ENCODE measurements at places on chromosomes 3 and 15.

- DNase-seq: no peak
Measured at GRCh38 chr3:99396651-99397275, 241.6 kb upstream of the COL8A1 start.

DNA sequence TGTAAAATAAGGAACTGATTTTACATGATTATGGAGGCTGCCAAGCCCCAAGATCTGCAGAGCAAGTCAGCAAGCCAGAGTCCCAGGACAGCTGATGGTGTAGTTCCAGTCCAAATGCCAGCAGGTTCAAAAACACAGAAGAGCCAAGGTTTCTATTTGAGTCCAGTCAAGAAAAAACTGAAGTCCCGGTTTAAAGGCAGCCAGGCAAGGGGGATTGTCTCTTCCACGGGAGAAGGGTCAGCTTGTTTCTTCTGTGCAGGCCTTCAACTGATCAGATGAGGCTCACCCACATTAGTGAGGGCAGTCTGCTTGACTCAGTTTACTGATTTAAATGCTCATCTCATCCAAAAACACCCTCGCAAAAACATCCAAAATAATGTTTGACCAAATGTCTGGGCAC is 246.2 kb downstream of the PLCL2 start:
- DNase-seq: no peak

DNA sequence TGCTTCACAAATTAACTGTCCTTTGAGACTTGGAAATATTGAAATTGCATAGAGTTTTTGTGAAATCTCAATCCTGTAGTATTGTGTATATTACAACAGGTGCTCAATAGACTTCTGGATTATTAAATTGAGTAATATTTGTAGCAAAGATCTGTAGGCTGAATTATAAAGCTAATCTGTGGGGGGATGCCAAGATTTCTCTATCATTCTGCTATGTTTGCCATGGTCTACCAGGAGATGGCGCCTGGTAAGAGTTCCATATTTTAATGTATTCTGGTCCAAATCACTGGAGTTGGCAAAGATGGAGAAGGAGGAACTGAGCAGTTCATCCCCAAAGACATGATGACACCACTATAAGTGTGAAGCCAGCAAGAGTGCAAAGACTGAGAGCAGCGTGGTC is 340.9 kb upstream of the TPRG1 start:
- no peak for DNase-seq

DNA sequence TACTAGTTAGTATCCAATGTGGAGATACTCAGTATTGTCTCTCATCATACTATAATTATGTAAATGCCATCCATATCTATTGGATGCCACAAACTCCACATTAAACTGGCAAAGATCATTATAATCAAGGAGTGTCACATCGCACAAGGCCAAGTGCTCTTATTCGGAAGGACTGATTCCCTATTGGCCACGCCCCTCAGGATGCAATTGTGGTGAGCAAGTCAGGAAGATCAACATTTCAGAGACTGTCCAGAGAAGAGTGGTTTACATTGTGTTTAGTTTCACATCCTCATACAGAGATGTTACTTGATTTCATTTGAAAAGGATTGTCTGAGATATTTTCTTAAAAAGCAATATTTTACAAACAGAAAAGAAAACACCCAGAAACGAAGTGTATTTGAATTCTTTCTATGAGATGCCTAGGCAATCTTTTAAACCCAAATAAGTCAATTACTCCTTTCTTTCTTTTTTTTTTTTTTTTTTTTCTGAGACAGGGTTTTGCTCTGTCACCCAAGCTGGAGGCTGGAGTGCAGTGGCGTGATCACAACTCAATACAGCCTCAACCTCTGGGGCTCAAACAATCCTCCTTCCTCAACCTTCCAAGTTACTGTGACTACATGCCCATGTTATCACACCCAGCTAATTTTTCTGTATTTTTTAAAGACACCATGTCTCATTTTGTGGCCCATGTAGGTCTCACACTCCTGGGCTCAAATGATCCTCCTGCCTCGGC is 369.1 kb downstream of the RBMS3 start:
- DNase-seq: peak; percentile 7

- DNase-seq: no peak
Measured at GRCh38 chr3:135891121-135891520, 74.4 kb upstream of the PPP2R3A start.

DNA sequence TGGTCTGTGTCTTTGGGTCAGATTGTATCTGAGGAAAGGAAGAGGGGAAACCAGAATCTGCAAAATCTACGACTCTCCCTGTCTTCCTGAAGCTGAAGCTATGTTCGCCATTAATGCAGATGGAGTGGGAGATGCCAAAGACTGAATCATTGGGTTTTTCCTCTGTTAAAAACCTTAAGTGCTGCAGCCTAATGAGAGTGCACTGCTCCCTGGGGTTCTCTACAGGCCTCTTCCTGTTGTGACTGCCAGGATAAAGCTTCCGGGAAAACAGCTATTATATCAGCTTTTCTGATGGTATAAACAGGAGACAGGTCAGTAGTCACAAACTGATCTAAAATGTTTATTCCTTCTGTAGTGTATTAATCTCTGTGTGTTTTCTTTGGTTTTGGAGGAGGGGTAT is 24.0 kb downstream of the RMDN3 start:
- DNase-seq: no peak

GRCh38 chr3:131796111-131796510 is 238.7 kb downstream of the CPNE4 start:
- DNase-seq: no peak

GRCh38 chr3:69102384-69102783 is 17.6 kb downstream of the ARL6IP5 start:
- no peak for DNase-seq

DNA sequence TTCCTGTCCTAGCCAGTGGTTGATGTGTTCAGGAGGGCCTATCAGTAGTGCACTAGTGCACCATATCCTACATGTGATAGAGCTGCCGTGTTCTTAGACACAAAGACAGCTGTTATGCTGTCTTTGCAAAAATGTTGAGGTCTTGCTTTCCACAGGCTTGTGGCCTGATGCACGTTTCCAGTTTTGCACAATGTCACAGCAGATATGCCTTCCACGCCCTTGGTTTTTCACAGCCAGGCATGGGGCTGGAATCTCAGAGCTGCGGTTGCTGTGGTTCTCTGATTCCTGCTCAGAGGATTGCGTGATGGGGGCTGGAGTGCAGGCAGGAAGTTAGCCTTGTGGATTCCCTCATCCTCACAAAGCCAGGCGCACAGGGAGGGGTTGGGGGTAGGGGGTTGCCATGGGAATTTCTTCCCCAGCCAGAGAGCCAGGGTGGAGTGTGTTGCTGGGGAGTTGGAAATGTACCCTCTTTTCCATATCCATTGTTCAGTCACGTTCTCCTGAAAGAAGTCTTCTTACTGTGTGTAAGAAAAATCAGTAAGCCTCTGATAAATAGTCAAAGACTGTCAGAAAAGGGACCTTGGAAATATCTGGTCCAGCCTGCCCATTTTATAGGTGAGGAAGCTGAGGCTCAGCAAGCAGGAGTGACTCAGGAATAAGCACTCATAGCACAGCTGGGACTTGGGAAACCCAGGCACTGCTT is 79.4 kb downstream of the SMAD3 start:
- DNase-seq: no peak

DNA sequence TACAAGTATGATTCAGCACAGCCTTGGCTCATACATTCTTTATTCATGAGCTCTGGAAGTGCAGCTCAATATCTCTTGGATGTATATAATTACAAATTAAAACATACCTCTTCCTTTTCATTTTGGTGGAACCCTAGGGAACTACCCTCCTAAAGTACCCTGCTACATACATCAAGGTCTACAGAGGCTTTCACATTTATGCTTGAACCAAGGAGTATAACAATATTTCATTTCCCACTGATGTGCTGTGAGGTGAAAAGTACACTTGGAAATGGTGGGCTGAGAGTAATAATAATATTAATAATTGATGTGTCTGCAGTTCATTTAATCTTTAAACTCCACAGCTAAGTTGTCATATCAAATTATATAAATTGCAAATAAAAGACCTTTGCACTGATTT is 142.2 kb upstream of the LRRC3B start:
- DNase-seq: no peak

GRCh38 chr3:149783576-149783975 is 8.8 kb downstream of the ANKUB1 start:
- DNase-seq: no peak

DNA sequence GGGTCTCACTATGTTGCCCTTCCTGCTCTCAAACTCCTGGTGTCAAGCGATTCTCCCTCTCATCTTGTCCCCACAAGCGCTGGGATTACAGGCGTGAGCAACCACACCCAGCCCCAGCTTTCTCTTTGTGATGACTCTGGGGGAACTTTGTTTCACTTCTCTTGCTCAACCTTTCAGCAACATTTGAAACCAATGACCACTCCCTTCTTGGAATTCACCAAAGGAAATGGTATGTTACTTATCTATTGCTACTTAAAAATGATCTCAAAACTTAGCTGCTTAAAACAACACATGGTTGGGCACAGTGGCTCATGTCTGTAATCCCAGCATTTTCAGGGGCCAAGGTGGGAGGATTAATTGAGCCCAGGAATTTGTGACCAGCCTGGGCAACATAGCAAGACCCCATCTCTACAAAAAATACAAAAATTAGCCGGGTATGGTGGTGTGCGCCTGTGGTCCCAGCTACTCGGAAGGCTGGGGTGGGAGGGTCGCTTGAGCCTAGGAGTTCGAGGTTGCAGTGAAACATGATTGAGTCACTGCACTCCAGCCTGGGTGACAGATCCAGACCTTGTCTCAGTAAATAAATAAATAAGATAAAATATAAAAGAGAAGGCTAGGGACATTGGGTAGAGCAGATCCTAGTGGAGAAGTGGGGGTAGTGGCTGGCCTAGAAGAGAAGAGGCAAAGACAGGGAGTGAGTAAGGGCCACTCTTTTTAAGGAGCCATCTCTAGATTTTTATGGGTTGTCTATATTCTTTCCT is 10.3 kb upstream of the COPG1 start:
- DNase-seq: no peak

DNA sequence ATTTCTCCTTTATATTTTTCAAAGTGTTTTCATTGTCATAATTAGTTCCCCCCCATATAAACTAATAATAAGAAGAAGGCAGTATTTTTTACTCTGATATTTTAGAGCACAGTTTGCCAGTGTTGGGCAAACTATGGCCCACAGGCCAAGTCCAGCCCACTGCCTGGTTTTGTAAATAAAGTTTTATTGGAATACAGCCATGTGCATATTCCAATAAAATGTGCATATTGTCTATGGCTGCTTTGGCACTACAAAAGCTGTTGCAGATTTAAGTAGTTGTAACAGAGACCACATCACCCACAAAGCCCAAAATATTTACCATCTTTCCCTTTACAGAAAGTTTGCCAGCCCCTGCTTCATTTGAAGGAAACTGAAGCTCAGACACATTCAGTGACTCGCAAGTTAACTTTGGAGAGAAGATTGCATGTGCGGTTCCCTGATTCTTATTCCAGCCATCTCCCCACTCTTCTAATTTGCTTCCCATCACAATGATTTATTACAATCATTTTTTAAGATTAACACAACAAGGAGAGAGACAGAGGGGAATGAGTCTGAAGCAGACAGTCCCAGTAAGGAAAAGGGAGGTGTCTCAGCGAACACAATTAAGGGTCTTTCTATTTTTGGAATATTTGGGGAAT is 48.9 kb downstream of the RFTN1 start:
- no peak for DNase-seq

DNA sequence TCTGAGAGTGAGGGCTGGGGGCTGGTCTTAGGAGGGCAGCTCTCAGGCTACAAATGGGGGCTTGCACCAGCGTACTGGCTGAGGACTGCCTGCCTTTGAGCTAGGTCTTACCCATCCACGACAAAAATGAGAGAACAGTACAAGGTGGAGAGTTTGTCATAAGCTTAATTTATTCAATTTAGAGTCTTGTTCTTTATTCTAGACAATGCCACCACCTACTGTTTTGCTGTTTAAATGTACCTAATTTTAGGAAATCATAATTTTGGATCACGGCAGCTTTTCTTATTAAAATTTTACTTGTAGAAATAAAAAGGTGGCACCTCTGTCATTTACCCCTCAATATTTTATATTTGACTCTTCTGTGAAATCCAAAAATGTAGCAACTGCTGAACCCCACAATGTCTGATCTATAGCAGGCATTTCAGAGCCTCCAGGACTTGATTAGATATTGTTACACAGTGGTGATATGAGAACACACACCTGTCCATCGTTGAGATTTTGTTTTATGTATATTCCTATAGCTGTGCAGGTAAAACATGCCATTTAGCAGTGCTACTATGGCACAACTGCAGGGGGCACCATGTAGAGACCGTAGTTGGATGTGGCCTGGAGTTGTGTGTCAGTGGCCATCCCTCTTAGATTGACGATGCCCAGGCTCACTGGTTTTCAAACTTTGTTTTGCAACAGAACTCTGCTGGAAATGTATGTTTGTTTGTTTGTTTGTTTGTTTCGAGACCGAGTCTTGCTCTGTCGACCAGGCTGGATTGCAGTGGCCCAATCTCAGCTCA is 88.6 kb downstream of the SLCO3A1 start:
- no peak for DNase-seq

DNA sequence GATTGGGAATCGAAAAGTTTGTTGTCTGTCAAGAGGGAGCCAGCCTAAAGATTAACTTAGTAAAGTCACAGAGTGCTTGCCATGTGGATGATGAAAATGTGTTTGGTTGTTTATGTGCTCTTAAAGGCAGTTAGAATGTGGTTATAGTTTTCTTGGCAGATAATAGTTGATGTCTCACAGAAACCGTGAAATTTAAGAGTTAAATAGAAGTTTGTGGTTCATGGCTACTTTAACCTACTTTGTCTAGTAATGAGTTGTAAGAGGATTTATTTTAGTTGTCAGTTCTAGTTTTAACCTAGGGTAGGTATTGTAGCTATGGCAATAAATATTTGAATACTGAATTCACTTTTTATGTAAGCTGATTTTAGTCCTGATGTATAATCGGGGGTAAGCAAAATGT is 36.4 kb upstream of the EIF3J start:
- DNase-seq: no peak

DNA sequence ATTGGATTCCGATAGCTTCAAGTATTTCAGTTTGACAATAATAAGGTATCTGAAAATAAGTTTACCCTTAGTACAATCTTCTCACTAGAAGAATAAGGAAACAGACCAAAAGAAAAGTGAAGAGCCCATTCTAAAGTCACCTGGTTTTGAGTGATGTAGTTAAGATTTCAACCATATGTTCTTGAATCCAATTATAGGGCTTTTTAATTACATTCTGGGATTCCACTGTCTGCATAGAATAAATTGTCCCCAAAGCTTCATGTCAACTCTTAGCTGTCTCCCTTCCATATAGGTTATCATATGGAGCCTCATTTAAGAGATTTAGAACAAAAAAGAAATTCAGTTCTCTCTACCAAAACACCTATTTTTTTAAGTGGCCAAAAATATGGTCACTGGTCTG is 1158.8 kb downstream of the IGSF11 start:
- no peak for DNase-seq

- no peak for DNase-seq
Measured at GRCh38 chr15:27583651-27584050, 515.5 kb downstream of the OCA2 start.

DNA sequence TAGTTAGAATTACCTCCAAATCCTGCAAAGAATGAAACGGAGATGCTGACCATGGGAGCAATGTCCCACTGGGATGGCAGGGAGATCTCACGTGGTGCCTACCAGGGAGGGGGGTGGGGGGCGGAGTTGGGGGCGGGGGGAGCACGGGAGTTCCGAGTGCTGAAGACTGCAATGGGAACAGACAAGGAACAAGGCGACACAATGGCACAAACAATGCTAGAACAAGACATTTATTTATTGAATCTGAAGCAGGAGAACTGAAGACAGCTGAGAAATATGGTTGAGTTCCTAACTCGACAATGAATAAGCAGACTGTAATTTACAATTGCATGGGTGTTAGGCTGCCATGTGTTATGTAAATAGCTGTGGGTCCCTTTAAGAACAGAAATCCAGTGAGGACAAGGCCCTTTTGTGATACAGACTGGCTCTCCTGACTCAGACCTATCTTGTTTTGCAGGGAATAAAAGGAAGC is 91.2 kb downstream of the AQP9 start:
- DNase-seq: no peak

All from GM12864 (cell line).